ENCODE measurements at places on chromosomes 1 and 21.

GRCh38 chr1:229792012-229792975, 166.2 kb downstream of the URB2 start:
- DNase-seq: no peak

DNA sequence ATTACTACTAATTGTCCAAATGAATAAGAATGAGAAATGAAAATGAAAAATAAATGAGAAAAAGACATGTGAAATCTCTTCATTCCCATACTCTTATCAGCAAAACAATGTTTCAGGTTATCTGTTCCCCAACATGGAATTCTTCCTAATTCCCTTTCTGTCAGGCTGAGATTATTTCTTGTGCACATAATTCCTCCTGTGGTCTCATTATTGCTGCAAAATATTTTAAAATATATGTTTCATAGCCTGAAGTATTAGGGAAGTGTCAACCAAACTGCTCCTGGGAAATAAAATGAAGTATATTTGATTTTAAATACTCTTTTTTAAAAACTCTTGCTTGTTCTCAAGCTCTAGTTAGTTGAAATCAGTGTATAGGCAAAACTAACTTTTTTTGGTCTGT, 314.9 kb downstream of the USP25 start:
- DNase-seq: no peak

- no peak for DNase-seq
These were observed 20.1 kb downstream of the NADK start for GRCh38 chr1:1758059-1758621.

DNA sequence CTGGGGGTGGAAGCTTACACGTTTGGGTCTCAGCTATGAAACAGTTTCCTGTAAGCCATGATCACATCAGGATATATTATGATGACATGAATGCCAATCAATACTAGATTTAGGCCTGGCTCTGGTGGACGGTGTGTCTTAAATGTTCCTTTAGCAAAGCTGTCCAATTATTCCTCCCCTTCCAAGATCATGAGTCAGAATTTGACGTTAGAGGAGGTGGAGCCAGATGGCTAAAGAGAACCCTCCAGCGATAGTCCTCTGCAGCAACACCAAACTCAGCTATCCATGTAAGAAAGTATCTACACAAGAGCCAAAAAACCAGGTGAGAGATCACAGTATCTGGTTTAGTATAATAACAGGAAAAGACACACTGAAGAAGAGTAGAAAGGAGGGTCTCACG, 47.8 kb downstream of the PACC1 start:
- DNase-seq: no peak

DNA sequence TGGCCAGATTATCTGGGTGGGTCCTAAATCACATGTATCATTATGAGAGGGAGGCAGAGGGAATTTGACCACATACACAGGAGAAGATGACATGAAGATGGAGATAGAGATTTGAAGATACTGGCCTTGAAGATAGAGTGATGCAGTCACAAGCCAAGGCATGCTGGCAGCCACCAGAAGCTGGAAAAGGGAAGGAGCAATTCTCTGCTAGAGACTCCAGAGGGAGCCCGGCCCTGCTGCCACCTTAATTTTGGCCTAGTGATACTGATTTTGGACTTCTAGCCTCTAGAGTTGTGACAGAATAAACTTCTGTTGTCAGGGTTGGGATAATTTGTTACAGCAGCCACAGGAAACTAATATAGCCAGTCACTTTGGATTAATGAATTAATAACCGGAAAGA, 2.2 kb upstream of the PRDM2 start:
- no peak for DNase-seq

DNA sequence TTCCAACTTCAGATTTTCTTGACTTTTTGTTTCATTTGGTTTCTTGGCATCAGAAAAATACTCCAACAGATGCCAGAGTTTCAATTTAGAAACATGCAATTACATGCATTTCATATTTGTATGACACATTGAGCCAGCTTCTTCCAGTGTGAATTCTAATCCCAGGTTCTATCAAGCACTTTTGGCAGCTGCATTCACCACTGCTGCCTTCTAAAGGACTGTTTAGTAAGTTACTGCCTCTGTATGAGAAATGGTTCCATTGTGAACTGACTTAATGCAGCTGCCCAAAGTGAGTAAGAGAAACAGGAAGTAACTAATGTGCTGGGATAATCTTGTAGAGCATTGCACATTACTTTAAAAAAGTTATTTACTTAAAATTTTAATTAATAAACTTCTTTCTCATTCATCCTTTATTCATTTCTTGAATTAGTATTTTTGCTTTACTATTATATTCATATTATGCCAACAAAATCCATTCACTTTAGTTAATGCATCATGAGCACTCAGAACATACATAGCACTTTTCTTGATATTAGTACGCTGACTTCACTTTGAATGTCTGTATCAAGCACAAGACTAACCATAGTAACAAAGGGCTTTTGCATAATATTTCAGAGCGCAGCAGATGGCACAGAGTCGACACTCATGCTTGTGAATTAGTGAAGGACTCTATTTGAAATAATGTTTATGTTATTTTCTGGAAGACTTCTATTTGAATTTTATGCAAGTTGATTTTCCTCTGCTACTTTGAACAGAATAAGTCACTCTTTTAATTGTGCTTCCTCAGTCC, 9.8 kb downstream of the RGS18 start:
- no peak for DNase-seq

GRCh38 chr1:7869136-7869920, 16.5 kb upstream of the UTS2 start:
- no peak for DNase-seq

DNA sequence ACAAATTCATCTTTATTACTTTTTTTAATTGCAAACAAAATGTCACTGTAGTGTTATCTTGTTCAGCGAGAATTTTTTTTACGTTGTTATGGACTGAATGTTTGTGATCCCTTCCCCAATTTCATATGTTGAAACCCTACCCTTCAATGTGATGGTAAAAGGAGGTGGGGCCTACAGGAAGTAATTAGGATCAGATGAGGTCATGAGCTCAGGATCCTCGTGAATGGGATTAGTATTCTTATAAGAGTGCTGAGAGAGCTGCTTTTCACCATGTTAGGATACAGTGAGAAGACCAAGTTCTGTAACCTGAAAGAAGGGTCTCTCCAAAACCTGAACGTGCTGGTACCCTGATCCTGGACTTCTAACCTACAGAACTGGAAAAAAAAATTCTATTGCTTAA, 646.0 kb upstream of the TMPRSS15 start:
- no peak for DNase-seq

GRCh38 chr1:88800382-88801051, 90.8 kb downstream of the GTF2B start:
- no peak for DNase-seq

DNA sequence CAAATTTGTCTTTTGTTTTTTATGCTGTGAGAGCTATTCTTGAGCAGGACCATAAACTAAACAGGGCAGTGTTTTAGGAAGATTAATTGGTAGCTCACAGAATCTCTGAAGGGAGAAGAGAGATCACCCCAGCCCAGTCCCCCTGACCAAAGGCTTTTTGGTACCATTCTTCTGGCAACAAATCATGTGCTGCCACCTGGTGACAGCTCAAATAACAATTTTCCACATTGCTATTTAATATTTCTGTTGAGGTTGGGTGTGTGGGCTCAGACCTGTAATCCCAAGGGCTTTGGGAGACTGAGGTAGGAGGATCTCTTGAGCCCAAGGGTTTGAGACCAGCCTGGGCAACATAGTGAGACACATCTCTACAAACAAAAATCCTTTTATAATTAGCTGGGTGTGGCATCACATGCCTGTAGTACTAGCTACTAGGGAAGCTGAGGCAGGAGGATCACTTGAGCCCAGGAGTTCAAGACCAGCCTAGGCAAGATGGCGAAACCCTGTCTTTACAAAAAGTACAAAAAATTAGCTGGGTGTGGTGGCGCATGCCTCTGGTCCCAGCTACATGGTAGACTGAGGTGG, 2.2 kb upstream of the TESK2 start:
- no peak for DNase-seq

DNA sequence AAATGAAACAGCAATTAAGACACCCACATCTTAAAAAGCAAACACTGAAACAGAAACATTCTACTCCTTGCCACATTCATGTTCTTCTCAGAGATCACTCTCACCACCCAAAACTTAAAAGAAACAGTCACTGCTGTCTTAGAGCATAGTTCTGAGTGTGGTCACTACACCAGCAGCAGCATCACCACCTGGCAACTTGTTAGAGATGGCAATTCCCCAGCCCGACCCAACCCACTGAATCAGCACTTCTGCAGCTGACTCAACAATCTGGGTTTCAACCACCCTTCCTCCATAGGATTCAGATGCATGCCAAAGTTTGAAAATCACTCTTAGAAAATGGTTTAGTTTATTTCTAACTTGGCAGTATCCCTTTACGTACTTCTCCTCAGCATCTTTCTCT, 126.1 kb downstream of the CDC42BPA start:
- no peak for DNase-seq

- DNase-seq: no peak
These were observed 36.7 kb upstream of the EDN2 start for GRCh38 chr1:41520951-41521752.

GRCh38 chr1:42758641-42759040, 8.2 kb downstream of the P3H1 start:
- DNase-seq: no peak

DNA sequence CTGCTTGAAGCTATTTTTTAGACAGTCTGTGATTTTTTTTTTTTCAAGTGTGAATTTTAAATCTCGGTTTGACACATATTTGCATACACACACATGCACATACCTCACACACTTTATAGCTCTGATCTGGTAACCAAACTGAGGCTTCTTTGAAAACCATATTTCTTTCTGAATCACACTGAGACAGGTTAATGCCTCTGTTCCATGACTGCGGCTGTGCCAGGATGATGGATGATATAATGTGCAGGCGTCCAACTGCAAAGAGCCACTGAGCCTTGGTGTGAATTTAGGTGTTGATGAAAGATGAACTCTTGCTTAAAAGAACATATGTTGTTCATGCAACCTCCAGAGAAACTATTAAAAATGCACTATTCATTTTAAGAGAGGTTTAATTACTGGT, 504.0 kb upstream of the OLFM3 start:
- no peak for DNase-seq

GRCh38 chr1:47164552-47164951, 25.3 kb downstream of the PDZK1IP1 start:
- no peak for DNase-seq

GRCh38 chr1:156194300-156194652, 372 bp downstream of the SLC25A44 start:
- DNase-seq: no peak
